Stimulated activated memory B cell treated with anti-CD40 and anti-IgM and Interleukin-4, amounts not matched to agents 10 μg/mL and 1 μg/mL and 100 μg/mL, for 72 hours (primary cell): ENCODE measurements at places on chromosomes 7 and 10.

DNA sequence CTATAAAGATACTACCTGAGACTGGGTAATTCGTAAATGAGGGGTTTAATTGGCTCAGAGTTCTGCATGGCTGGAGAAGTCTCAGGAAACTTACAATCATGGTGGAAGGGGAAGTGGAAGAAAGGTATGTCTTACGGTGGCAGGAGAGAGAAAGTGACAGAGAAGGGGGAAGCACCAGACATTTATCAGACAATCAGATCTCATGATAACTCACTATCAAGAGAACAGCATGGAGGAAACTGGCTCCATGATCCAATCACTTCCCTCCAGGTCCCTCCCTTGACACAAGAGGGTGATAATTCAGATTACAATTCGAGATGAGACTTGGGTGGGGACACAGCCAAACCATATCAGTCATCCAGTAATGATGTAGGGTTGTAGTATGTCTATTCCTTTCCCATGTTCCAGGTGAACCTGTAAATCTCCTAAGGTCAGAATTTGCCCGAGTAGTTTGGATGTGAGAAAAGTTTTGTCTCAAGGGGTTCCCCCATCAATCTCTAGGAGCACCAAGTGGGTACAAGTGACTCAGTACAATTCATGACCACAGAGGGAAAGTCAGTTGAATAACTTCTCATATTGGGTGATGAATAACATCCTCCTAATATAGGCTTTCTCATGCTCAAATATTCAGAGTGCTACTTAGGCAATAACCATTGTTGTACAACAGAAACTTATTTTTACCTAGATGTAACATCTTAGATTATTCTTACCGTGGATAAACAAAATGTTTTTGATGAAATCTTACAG, 39.7 kb upstream of the MTPN start:
- ATAC-seq, result no peak

DNA sequence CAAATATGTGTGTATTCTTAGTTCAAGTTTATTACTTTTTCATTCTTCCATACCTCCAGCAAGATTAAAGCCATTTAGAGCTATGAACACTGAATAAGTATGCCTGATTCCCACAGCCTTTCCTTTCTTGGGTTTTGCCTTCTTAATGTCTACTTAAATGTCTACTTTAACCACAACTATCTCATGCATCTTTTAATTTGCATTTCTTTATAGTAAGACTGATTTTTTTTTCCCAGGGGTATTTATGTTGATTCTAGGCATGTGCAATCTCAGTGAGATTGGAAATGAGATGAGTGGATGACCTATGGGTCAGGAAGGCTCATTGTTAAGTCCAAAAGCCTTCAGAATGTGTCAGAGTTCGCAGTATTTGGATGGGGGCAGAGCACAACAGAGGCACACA, 3.6 kb downstream of the PCBD1 start:
- no peak for ATAC-seq

GRCh38 chr7:18064242-18064838, 36.7 kb upstream of the PRPS1L1 start:
- no peak for ATAC-seq

DNA sequence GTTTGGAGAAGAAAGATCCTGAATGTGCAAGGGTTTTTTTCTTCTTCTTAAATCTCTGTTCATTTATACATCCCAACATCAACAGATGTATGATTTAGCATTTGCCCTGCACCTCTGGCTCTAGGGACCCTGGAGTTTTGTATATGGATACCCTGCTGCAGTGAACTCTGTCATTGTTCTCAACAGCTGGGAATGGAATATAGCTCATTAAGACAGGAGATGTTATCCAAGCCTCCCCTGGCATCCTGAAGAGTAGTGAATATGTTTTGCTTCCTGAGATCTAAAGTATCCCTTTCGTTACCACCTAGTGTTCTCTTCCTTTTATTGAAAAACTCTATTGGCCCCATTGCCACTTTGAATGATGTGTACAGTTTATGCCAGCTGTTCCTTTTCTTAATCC, 275.9 kb downstream of the EXOC4 start:
- no peak for ATAC-seq

DNA sequence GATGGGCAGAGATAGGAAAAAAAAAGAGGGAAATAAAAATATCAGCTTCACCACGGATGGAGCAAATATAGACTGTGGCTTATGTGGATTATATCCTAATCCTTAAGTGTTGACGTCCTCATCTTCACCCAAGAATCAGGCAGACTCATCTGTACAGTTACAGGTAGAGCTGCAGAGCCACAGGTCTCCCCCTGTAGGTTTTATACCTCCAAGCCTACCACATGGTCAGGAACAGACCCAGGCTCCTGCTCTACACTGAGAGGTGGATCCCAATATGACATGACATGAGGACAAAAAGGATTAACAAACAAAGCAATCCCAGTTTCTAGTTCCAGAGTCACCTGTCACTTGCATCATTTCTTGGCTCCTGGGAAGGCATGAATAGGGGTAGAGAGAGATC, 400.8 kb downstream of the SEMA3D start:
- ATAC-seq, result peak; percentile 43

DNA sequence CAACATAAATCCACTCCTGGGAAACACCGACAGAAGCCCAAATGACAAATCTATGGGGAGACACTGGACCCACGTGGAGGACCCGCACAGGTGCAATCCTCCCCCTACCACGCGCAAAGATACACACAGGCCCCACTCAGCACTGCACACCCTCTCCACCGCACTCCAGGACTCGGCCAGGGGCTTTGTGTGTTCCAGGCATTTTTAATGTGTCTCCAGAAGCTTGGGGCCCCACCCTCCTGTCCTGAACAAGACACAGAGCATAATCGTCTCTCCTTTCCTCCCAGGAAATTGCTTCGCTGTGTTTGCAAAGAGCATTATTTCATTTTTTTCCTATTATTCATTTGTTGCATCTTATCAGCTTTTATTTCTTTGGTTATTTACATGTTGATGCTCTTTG, 82.8 kb downstream of the GLI3 start:
- ATAC-seq, result no peak

GRCh38 chr7:31724696-31725095, 37.7 kb downstream of the PPP1R17 start:
- no peak for ATAC-seq

GRCh38 chr7:30436046-30436445, 42.5 kb downstream of the NOD1 start:
- no peak for ATAC-seq

DNA sequence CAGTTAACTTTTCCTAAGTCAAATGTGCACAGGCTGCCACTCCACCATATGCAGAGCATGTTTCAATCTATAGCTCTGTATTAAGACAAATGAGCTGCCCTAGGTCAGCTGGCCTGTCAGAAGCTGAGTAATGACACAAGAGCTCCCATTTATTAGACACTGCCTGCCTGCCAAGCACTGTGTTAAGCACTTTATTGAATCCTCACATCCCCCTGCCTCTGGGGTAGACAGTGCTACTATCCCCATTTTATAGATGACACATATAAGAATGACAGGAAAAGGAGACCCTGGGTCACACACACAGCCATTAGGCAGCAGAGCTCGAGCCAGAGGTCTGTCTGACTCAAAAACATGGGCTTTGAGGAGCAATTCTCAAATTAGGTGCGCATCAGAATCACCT, 179.8 kb upstream of the PDE1C start:
- ATAC-seq, result no peak

DNA sequence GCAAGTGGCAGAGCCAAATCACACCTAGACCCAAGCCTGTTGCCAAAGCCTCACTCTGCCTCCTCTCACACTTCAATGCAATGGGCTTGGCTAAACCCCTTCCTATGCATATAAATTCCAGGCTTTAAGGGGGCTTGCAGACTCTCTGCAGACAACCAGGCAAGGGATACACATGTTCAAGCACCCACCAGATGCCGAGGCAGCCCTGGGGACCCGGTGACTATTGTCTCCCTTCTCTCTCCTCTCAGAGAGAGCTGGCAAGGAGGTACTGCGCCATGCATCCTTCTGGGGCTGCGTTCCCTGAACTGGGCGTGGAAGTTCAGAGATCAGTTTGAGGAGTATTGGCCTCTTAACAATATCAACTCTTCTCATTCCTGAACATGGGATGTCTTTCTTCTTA, 131.2 kb downstream of the ARHGAP22 start:
- ATAC-seq, result no peak

- no peak for ATAC-seq
Observed at GRCh38 chr7:39615350-39615975, 7.9 kb upstream of the RALA start.

- peak; percentile 95 for ATAC-seq
Observed at GRCh38 chr10:14742815-14743214, 31.9 kb downstream of the FAM107B start.

DNA sequence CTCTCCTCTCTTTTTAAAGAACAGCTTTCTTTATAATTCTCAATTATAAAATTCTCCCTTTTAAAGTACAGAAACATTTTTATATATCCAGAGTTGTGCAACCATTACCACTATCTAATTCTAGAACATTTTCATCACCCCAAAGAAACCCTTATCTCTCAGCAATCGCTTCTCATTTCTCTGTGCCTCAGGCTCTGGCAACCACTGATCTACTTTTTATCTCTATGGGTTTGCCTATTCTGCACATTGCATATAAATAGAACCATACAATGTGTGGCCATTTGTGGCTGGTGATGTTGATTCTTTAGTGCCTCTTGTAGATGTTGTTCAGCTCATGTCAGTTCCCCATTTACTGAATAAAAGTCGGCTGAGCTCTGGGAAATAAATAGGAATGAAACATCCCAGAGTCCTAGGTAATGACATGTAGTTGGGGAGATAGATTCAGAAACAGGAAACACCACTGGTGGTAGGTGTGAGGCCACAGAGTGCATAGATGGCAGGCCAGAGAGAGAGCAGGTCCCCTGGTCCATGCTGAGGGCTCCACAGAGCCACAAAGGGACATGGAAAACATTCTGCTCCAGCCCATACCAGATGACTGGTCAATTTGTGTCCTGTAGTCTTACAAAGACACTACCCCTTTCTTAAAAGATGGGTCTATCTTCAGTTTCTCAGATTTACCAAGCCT, 126.5 kb downstream of the PLPP4 start:
- no peak for ATAC-seq

- ATAC-seq, result no peak
Observed at GRCh38 chr10:62373639-62373994, 552 bp upstream of the ZNF365 start.

- no peak for ATAC-seq
Observed at GRCh38 chr10:6654571-6654970, 74.5 kb upstream of the PRKCQ start.

DNA sequence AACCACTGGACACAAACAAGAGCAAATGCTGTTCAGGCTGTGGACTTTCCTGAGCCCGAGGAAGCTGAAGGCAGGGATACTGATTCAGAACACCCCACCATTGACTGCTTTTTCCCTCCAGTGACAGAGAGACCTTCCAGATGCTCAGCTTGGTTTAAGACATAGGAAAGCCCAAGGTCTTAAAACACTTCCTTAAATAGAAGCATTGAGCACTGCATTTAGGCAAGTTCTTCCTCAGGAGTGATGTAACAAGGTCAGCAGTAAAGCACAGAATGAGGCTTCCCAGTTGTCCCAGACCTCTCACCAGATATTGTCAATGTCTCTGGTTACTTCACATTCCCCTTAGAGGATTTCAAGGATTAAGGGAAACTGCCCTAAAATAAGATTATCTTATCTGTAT, 19.6 kb upstream of the CDCA7L start:
- ATAC-seq, result no peak

GRCh38 chr10:49518982-49519578, 19.8 kb downstream of the ERCC6 start:
- ATAC-seq, result peak; percentile 65

- ATAC-seq, result no peak
Observed at GRCh38 chr7:15681186-15681585, 5.3 kb downstream of the MEOX2 start.

DNA sequence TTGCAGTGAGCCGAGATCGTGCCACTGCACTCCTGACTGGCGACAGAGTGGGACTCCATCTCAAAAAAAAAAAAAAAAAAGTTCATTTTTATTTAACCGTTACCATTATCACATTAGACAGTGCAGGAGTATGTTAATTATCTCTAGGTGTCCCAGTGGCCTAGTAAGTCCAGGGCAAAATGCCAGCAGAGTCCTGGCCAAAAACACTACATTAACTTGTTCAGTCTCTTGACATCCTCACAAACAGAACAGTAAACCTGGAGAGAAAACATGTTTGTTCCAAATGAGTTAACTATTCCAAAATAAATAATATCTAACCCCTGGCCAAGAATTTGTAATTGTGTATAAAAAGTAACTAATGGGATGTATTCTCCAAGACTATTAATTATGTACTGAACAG, 43.2 kb downstream of the PTPRZ1 start:
- no peak for ATAC-seq

DNA sequence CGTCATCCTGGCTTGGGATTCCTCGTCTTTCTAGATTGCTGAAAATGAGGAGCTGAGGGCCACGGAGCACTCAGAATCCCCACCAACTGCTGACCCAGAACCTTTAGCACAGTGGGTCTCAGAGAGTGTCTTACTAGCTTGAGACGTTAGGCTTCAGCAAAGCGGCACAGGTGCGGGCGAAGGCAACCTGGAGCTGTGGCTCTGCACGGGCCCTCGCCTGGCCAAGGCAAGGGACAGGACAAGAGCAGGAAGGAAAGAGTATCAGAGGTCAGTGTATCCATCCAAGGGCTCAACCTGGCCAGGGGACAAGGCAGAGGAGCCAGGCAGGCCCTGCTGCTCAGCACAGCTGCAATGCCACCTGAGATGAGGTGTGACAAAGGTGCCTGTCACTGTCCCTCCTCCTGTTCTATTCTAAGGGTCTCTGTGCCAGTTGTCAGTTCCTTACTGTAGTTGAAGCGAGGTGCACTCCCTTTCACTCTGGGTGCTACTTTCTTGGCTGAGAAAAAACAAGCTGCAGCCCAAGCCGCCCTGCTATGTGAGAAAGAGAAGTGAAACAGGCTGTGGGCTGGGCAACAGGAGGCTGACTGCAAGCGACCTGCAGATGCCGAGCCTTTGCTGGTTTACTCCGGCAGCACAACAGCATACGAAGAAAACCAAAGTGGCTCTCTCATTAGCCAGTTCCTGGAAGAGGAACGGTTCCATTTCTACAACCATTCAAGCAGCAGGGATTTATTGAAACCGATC, 33.3 kb upstream of the KDM7A start:
- ATAC-seq, result peak; percentile 95

DNA sequence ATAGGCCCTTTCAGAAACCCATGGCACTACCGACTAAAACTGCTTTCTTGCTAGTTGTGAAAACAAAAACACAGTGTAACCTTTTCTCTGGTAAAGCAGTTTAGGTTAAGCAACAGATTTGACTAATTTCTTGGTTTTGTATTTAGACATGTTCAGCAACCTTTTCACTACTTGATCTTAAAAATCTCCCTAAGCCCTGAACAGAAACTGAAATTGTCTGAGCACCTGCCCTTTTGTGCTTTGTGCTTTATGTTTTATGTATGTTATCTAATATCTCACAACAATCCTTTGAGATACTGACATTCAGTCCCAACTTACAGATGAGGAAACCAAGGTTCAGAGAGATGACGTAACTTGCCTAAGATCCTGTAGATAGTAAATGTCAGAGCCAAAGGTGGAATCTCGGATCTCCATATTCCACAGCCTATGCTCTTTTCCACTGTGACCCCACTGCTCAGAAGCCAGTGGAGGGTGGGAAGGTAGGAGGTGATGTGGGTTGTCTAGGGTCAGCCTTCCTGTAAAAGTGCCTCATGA, 146.6 kb downstream of the LCOR start:
- peak; percentile 73 for ATAC-seq

GRCh38 chr7:157769526-157770215, 432.9 kb downstream of the DNAJB6 start:
- ATAC-seq, result no peak
